Stimulated activated CD4-positive, alpha-beta T cell treated with anti-CD3 and anti-CD28 coated beads, Interleukin-12 subunit alpha, Interleukin-12 subunit beta, amount 100 ng/mL, for 4 hours (primary cell): ENCODE measurements at places on chromosomes 12 and 14.

GRCh38 chr12:113226696-113227568 is 5.7 kb downstream of the TPCN1 start:
- no peak for DNase-seq

- no peak for DNase-seq
Observed at GRCh38 chr12:75086091-75087038, 123.3 kb downstream of the KCNC2 start.

DNA sequence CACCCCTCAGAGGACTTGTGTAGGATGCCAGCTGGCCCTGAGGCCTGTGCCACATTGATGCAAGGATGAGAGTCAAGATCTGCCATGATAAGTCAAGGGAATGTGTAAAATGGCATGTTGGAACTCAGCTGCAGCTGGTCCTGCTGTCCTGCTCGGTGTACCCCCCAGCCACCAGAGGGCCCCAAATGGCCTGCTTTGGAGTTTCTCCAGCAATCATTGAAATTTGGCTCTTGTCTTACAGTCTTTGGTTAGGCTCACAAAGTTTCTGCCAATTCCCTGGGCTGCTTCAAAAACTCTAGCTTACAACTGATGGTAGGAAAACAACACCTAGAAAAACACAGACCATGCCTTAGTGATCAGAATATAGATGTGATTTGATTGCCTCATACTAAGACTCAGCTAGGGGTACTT is 76.8 kb downstream of the HSD17B6 start:
- DNase-seq, result peak; percentile 9

DNA sequence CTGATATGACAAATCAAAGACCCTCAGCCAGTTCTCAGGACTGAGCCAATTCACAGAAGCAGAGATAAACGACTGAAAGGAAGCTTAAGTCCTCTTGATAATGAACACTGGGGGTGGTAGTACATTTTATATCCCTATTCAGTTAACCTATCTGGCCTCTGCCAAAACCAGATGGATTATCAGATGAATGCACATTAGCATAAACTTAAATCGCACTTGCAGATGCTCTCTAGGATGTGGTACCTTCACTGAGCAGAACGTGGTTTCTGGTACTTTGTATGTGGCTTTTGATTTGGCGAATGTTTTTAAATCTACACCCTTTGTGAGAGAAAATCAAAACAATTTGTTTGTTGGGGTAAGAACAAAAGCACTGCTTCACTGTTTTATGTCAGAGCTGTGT is 21.1 kb upstream of the TAS2R14 start:
- no peak for DNase-seq

DNA sequence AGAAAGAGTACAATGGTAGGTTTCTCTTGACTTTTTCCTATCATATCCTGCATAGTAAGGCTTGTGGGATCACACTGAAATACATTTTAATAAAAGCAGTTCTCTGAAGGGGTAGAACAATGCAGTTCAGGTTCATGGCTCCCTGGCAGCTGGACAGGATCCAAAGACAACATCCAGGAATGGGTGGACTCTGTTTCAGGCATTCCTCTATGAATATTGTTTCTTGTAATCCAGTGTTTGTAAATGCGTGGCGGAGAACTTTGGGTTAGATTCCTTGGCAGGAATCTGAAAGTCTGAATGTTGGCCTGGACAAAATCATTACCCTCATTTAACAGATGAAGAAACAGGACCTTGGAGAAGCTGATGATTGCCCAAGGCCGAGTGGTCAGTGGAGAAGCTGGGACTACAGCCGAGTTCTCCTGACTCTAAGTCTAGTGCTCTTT is 43.5 kb downstream of the SYNE2 start:
- DNase-seq, result no peak

DNA sequence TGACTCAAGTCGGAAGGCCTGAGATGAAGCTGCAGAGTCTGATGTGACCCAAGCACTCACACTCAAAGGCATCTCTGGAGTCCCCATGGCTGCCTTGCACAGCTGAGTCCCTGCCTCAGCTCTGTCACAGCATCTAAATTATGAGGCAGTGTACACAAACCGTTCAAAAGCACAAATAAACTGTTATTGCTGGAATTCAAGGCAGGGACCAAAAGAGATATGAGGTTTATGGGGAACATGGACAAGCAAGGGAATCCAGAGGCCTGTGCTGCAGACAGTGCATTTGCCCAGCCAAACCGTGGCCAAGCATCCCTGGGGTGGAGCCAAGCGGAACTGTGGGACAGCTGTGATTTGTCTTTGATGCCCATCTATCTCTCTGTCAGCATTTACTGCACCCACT is 91.3 kb downstream of the RPS29 start:
- no peak for DNase-seq

DNA sequence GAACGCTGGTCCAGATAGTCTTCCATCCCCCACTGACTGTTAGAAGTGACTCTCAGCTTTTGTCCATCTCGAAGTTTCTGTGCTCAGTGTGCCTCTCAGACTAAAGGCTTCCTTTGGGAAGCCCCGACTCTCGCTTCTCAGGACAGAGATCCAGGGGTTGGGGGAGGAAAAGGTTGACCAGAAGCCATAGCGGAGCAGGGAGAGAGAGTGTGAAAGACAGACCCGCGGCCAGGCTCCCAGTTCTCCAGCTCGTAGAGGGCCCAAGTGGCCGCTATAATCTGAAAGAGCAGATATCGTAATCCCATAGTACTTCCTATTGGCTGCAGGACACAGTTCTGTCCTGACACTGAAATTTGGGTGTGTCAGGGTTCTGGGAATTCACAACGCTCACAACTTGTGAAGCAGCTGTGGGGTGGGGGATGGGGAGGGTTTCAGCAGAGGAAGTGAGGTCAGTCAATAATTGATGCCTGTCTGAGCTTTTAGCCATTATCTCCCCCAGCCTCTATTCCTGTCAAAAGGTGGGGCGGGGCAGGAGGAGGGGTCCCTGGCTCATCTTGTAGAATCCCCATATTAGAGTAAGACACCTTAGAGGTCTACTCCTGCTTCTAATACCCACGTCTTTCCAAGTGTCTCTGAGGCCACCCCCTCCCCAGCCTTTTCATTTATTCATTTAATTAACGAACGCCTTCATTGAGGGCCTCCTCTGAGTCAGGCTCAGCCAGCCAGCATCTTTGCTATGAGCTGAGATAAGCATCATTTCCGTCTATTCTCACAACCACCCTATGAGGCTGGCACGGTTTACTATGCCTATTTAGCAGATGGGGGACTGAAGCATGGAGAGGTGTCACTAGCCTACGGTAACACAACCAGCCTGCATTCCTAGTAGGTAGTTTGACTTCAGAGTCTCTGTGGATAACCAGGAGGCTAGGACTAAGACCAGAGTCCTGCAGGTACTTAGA is 1.6 kb upstream of the ACVRL1 start:
- no peak for DNase-seq

GRCh38 chr14:36998686-36999085 is 173.7 kb downstream of the SLC25A21 start:
- no peak for DNase-seq

- DNase-seq, result no peak
Observed at GRCh38 chr12:118357257-118358007, 15.3 kb downstream of the TAOK3 start.

DNA sequence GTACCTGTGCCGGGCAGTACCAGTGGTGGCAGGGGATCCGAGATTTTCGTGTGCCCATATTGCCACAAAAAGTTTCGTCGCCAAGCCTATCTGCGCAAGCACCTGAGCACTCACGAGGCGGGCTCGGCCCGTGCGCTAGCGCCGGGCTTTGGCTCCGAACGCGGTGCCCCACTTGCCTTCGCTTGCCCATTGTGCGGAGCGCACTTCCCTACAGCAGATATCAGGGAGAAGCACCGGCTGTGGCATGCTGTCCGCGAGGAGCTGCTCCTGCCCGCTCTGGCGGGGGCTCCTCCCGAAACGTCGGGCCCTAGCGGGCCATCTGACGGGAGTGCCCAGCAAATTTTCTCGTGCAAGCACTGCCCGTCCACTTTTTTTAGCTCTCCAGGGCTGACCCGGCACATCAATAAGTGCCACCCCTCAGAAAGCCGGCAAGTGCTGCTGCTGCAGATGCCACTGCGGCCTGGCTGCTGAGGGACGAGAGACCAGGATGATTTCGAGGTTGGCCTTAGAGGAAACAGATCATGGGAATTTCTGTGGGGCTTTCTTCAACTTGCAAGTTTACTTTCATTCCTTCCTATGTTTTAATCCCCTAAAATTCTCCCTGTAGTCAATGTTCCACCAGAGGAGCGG is 1.6 kb downstream of the INSM2 start:
- no peak for DNase-seq

- DNase-seq, result no peak
Observed at GRCh38 chr14:61388976-61389576, 67.7 kb downstream of the PRKCH start.

DNA sequence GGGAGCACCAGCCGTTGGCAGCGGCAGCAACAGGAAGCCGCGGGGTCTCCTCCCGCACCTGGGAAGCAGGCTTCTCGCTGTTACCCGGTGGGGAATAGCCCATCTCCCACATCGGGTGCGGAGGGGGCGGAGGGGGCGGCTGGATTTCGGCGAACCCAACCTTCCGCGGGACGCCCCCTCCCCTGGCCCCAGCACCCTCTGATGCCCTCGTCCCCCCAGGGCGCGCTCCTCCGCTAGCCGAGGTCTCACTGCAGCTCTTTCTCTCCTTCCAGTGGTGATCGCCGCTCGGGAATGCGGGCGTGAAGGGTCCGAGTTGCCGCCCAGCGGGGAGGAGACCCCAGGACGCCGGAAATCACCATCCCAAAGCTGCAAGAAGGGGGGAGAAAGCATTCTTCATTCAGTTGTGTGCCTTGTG is 303 bp downstream of the SAMD4A start:
- DNase-seq, result no peak

- DNase-seq, result peak; percentile 62
Observed at GRCh38 chr14:99272899-99273765, 1.1 kb upstream of the BCL11B start.

DNA sequence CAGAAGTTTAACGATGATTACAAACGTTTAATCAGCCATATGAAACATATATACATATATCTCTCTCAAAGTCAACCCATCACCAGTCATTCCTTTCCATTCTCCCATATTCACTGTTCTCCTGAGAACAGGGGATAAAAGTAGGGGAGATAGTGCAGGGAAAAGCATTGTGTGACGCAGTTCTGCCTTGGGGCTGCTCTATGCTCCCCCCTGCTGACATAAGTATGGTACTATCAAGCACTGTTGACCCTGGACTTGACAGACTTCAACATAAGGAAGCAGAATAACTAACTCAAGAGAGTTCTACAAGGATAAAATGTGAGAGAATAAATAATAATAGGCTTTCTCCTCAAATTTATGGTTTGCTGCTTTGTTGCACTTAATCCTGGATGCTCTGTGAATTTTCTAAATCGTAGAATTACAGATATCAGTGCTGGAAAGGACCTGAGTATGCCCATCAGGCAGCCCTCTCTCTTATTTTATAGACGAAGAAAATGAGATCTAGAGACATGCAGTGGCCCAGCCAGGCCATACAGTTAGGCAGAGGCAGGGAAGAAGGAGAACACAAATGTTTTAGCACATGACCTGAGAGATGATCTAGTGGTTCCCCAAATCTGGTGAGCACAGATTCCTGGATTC is 87.2 kb downstream of the SCN8A start:
- DNase-seq, result peak; percentile 4

DNA sequence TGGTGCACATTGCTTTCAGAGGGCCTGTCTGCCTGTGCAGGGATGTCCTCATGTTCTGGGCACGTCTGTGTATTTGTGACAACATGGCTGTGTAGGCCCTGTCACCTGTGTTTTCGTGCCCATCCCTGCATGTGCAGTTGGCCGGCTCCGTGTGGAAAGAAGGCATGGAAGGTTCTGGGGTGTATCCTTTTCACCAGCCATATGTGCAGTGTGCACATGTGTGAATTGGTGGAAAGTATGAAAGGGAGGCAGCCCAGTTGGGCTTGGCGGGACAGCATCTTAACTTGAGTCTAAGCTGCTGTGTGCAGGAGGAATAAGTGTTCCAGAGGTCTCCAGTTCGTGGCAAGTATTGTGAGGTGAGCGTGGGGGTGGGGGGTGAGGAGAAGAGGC is 669 bp downstream of the TSPAN11 start:
- DNase-seq, result no peak

DNA sequence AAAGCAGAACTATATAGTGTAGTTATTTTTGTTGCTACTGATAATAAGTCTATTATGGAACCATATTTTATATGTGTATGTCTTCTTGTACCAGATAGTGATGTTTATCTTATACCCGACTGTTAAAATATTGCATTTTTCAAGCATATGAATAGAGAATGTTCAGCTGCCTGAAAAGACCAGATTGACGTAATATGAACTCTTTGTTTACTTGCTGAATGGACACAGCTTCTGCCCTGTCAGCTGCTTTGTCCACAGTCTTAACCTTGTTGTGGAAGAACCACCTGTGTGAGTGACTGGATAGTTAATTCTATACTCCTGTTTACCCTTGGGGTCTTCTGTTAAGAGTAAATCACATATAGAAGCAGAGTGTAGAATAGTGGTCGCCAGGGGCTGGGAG is 109.3 kb downstream of the LGR5 start:
- DNase-seq, result no peak

DNA sequence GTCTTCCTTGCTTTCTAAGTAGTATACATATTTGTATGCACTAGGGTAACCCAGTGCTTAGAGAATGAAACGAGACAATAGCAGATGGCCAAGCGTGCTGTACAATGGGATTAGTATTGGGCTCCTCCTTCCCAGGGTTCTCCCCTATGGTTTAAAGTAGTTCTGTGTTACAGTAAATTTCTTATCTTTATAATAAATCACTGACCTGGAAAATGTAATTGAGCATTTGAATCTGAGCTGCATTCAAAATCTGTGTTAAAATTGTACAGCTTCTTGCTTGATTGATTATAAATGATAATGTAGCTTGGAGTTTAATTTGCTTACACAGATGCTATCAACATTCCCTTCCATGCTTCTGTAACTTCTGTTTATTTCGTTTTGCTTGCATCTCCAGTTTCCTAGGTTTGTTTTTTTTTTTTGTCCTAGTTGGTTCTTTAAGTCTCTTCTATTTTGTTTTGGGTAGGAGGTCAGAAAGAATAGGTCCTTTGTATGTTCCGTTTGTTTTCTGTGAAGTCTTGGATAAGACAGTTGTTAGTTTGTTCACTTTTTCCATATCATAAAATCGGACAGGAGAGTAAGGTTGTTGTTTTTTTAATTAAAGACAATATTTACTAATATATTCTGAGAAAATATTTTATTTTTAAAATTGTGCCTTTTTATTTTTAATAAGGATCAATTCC is 171.2 kb downstream of the ERC1 start:
- no peak for DNase-seq

- no peak for DNase-seq
Observed at GRCh38 chr12:83027021-83027723, 340.5 kb downstream of the TMTC2 start.

GRCh38 chr12:105382771-105383622 is 52.5 kb downstream of the C12orf75 start:
- DNase-seq, result no peak
